Stimulated activated CD8-positive, alpha-beta memory T cell treated with anti-CD3 and anti-CD28 coated beads, Interleukin-2, amount 100 ng/mL, for 1 hour (primary cell): ENCODE measurements at places on chromosomes 11 and 22.

DNA sequence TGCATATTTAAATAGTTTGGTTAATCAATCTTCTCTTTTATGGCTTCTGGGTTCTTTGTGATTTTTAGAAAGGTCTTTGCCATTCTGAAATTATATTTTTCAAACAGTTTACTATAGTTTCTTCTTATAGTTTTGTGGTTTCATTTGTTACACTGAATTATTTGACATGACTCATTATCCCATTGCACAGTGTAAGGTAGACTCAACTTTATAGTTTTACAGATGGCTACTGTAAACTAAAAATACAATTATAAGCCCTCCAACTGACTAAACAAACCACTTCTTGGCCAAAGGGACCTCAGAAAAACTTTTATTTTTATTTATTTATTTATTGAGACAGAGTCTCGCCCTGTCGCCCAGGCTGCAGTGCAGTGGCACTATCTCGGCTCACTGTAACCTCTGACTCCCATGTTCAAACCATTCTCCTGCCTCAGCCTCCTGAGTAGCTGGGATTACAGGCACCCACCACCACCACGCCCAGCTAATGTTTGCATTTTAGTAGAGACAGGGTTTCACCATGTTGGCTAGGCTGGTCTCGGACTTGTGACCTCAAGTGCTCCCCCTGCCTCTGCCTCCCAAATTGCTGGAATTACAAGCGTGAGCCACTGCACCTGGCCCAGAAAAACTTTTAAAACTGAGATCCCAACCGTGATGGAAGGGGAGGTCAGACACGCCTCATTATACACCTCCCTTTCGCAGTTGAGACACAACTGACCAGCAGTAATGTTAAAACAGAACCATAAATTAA lies 14.1 kb upstream of the RAC2 start:
- DNase-seq, result no peak

GRCh38 chr11:112583261-112583893 lies 322.7 kb upstream of the PLET1 start:
- no peak for DNase-seq

DNA sequence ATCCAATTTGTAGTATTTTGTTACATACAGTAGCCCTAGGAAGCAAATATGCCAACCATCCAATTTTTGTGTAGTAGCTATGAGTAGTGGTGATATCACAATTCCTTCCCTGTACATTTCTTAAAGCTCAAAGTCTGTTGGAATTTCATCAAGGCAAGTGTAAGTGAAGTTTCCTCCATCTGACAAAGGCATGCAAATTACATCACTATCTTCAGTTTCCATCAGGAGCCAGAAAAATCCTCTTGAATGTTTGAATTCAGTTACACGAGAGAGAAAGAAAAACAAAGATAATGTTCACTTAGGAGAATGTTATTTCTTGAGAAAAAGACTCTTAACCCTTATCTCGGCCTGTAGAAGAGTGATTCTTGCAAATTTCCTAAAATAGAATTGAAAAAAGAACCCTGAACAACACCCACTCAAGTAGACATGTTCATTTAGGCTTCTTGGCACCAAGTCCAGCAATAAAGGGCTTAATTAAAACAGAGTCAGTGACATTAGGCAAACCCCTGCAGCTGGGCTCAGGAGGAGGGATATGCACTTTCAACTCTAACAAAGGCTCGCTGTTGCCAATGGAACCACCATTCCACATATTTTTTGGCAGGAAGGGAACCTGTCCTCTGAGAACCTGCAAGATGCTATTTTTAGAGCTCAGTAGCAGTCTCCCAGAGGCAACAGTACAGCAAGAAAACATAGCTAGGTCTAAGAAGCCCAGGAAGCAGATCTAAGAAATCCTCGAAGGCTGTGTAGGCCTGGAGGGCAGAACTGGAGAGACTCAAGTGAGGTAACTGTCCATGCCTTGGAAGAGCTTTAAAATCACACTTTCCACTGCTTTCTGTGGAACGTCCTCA lies 144.6 kb downstream of the CCDC81 start:
- no peak for DNase-seq

GRCh38 chr11:95378789-95379188 lies 147.8 kb upstream of the SESN3 start:
- no peak for DNase-seq

GRCh38 chr22:48501231-48501750 lies 1326.4 kb downstream of the BRD1 start:
- no peak for DNase-seq

DNA sequence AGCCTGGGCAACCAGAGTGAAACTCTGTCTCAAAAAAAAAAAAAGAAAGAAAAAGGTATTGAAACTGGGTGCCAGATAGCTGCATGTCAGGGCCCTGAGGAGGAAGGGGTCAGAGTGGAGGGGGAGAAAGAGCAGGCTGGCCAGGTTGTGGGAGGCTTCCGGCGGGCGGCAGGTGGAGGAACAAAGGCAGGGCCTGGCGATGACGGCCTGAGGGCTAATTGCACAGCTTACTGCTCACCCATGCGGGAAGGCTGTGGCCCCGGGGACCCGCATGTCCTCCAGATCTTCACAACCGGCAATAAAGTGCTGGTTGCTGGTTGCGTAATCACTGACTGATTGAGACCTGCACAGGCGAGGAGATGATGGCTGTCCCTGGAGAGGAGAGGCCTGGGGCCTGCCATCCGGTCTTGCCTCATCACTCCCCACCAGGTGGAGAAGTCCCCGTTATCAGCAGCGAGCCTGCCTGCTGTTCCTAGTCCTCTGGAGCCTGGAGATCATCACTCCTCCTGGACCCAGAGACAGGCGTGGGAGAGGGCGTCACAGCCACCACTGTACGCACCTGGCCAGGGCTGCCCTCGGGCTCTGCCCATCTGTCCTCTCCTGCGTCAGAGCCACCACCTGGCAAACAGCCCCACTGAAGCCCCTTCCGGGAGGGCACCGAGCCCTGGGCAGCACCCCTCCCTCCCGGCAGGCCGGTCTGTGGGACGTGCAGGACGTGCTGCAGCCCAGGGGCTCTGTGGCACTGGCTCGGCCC lies 18.7 kb downstream of the H19 start:
- no peak for DNase-seq

GRCh38 chr11:77055101-77055561 lies 11.6 kb upstream of the CAPN5 start:
- no peak for DNase-seq

DNA sequence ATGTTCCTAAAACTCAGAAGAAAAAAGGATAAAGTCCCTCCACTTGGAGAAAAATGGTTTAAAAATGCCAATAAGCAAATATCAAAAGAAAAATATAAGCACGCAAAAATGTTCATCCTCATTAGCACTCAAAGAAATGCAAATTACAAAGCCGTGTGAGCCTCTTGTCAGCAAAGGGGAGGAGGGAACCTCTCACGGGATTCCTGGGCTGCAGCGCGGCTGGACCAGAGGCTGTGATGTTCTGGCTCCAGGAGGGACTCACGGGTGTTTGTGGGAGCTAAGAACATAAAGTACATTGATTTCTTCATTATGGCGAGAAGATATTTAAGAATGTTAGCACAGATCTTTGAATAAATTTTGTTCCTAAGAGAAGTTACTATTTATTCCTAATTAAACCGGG lies 1451.2 kb downstream of the BRD1 start:
- DNase-seq, result no peak

- DNase-seq, result no peak
Measured at GRCh38 chr22:20930004-20930403, 12.8 kb downstream of the CRKL start.

GRCh38 chr11:88801484-88802123 lies 264.2 kb downstream of the GRM5 start:
- no peak for DNase-seq
